ENCODE measurements at places on chromosomes 1 and 21. TPM values are rescaled to one million over a fixed set of nuclear protein-coding genes. Genes with fewer than 3 reads are reported as not detected.
A peak's percentile ranks its signal among the peaks of the same experiment; 100 is the strongest.

LCE1D gene
- not detected for total RNA-seq

DNA sequence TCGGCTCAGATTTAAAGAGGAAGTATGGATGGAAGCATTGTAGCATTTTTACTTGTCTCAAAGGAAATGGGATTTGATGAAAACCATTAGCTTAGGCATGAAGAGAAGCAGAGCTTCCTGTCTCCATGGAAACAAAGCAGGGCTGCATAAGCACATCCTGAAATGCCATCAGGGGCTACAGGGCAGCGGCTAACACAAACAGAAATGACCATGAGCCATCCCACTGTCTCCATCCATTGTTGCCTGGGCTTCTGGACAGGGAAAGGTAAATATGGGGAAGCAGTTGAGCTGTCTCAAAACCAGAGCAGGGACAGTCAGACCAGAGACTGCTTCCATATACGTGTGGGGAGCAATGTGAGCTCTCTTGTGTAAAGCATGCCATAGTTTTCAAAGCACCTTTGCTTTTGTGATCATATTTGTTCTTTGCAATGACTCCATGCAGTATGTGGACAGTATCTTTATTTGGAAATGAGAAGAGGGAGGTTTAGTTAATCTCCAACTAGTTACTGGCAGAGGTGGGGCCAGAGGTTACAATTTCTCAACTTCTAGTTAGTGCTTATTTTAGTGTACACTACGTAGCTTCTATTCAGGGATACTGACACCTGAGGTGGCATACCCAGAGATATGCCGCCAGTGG lies 176.1 kb downstream of the CACNA1E start:
- peak; percentile 16 for DNase-seq

DNA sequence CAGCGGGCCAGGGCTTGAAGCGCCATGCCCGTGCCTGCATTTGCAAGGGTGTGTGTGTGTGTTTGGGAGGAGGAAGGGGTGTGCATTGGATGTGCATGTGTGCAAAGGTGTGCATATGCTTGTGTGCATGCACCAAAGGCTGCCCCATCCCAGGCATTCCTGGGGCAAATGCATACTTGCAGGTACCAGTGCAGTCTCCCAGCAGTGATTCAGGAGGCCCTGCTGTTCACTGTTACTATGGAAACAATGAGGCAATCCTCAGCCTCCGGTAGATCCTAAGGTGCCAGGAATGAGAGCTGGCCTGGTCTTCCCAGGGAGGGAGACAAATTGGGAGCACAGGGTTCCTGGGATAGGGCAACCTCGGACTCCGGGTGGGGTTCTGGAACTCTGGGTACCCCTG lies 7.5 kb upstream of the FNDC5 start:
- DNase-seq, result no peak

GNG12 gene
- 256 TPM for total RNA-seq

OR2L8 gene
- 0.17 TPM for total RNA-seq

RFX5 gene
- 68.8 TPM for total RNA-seq

GRCh38 chr1:153028766-153029165 lies 2.2 kb upstream of the SPRR1B start:
- DNase-seq, result no peak

- peak; percentile 36 for DNase-seq
These were observed at the start of gene C2CD4D for GRCh38 chr1:151839457-151840403. Gene C2CD4D (minus strand): TSS chr1:151839820. CDS start chr1:151838989, 831 bp downstream.

FNBP1L gene
- total RNA-seq, result 82.4 TPM

ST6GALNAC3 gene
- total RNA-seq, result 44.9 TPM

DNA sequence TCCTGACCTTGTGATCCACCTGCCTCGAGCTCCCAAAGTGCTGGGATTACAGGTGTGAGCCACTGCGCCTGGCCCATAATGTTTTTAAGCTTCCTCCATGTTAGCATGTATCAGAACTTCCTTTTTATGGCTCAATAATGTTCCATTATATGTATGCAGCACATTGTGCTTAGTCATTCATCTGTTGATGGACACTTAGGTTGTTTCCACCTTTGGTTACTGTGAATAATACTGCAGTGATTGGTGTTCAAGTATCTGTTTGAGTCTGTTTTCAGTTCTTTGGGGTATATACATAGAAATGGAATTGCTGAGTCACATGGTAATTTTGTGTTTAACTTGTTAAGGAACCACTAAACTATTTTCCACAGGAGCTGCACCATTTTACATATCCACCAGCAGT lies 17.7 kb downstream of the CMPK1 start:
- DNase-seq, result peak; percentile 14

DNA sequence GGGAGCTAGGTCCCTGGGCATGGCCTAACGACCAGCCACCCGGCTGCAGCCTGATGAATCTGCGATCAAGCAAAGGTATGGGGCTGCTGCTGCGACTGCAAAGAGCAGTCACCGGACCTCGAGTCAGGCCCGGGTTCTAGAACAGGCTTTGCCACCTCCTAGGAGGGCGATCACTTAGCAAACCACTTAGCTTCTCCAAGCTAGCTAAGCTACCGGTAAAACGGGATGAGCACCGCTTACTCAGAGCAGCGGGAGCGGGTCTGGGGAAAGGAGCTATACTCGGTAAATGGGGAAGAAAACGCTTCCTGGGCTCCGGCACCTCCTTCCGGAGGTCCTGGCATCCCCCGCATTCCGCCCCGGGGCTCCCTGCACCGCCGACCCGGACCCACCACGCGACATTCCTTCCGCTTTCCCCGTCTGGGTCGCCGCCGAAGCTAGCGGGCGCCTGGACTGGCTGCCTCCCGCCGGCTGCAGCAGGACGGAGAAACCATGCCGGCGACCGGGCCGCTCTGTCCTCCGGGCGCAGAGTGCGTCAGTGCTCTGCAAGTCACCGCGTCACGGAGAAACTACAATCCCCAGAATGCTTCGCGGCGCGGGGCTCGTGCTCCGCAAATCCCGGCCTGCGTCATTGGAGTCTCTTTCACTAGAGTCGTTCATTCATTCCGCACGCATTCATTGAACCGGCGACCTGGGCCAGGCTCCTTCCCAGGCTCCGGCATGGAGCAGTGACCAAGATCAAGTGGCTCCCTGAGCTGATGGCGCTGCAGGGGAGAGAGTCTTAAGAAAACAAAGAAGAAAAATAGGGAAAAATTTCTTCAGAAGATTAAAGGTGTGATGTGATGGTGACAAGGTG lies at the start of gene LSM10:
Gene LSM10 (minus strand): TSS at position 531 of the 853 bp plus-strand sequence. CDS start 3,779 bp downstream, outside the sequence.
- DNase-seq, result peak; percentile 96

SPRR4 gene
- total RNA-seq, result not detected

- no peak for DNase-seq
These were observed 32.8 kb downstream of the DLGAP3 start for GRCh38 chr1:34896612-34897011.

- DNase-seq, result peak; percentile 69
These were observed 280.1 kb downstream of the PTPRC start for GRCh38 chr1:198918920-198919319.

DNA sequence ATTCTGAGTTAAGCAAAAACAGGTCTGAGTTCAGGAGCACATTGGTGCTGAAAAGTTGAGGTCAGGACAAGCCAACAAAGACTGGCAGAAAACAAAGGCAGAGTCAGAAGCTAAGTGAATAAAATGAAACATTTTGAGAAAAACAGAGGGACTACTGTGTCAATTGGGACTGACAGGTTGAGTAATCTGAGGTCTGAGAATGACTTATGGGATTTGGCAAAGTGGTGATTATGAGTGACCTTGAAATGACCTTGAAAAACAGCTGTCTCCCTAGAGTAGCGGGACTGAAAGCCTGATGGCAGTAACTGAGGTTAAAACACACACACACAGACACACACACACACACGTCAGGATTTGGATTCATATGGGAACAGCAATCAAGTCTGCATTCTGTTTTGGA lies 8.8 kb upstream of the COG2 start:
- no peak for DNase-seq

DNA sequence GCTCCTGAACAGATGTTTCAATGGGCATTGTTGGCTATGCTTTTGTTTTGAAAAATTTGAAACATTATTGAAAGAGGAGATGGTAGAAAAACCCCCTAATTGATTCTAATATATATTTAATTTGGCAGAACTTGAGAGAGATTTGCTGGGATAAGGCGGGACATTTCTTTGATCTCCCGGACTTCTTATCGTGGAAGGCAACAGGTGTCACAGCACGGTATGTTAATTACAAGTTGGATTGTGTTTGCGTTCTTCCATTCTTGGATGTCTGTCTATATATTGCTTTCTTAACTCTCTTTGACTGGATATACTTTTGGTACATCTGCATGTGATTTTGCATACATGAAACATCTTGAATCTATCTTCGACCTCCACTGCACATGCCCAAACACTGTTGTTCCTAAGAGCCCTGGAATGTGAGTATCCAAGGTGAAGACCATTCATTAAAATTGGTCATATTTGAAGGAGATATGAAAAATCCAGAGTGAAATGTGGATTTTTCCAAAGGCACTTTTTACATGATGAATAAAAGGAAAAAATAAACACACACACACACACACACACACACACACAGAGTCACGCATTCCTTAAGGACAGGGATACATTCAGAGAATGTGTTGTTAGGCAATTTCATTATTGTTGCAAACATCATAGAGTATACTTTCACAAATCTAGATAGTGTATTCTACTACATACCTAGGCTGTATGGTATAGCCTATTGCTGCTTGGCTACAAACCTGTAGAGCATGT lies 81.9 kb downstream of the FGGY start:
- DNase-seq, result no peak

KHDC4 gene
- total RNA-seq, result 32.8 TPM

- peak; percentile 83 for DNase-seq
These were observed 46.5 kb downstream of the NCF2 start for GRCh38 chr1:183543619-183544204.

FCRLA gene
- 0.17 TPM for total RNA-seq

GRCh38 chr1:114298008-114298407 lies 144.3 kb upstream of the SYT6 start:
- DNase-seq, result no peak

CFAP74 gene
- total RNA-seq, result not detected

GRCh38 chr1:63774617-63775417 lies 1.0 kb downstream of the ROR1 start:
- DNase-seq, result peak; percentile 56

- no peak for DNase-seq
These were observed 5.0 kb downstream of the GCLM start for GRCh38 chr1:93904228-93904627.

- no peak for DNase-seq
These were observed 211.1 kb downstream of the MRPL39 start for GRCh38 chr21:25396135-25396711.

DNA sequence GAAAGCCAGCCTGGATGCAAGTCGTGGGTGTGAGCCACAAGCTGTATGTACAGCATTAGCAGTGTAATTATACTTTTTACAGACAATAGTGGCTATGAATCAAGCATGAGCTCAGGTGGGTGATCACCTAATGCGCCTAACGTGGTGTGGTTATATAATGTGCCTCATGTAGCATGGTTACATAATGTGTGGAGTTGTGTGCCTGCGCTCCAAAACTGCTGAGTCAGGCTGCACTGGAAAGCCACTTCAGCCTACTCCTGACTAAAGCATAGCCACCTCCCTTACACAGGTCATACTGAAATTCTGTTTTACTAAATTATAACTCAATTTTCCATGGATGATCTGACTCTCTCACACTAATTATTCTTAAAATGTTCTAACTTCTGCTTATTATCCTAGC lies 69.8 kb downstream of the KCNT2 start:
- no peak for DNase-seq

DNA sequence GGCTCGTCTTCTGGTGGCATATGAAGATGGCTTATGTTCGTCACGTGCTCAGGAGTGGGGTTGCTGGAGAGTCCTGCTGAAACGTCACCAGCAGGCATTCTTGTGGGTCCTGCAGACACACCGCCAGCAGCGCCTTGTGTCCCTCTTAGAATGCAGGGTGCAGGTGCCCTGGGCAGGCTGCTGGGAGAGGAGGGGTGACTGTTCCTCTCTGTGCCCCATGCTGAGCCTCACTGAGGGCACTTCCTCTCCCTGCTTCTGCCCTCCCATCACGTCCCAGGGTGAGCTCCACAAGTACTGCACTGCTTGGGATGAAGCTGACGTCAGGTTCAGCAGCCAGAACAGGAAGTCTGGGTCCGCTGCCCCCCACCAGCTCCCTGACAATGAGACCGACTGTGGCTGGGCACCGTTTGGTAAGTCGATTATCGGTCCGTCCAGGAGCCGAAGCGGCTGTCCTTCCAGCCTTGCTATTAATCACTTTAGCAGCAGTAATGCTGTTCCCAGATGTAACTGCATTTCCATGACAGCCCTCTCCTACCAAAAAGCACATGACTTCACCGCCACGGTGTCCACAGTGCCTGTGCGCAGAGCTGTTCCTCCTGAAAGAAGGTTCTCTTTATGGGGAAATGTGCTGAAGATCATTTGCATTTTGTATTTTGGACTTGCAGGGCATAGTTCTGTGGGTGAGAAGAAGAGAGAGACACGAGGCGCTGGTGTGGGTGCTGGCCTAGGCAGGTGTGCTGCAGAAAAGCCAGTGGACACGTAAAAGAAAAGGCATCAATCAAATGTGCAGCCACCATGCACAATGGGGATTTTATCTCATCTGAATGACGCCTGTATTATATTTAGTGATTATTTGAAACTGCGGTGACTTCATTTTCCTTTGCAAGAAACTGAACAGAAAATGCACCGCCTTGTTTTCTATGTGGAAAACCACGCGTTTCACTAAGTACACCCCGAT lies 21.0 kb downstream of the SLC37A1 start:
- peak; percentile 18 for DNase-seq

DNA sequence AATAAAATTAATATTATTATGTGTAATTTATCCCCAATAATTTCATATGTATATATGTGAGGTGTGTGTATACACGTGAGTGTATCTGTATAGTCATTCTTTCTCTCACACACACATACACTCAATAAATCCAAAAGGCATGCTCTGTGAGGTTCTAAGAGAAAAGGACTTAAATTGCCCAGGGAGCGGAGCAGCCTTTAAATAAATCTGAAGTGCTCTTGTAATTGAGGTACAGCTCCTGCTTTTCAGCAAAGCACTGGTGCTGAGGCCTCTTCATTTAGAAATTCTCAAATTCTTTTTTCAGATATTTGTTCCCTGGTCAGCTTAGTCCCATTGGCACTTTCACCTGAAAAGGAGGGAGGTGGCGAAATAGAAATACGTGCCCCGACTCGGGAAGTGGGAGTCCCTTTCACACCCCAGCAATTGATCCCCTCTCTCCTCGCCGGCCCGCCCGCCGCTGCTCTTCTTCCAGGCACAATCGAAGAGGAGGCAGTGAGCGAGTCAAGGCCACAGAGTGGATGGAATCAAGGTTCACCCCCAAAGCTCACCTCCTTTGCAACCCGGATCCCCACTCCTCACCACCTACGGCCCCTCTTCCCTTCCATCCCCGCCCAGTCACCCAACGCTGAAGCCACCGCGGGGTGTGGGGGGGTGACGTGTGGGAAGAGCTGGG lies 944 bp downstream of the PLPPR5 start:
- DNase-seq, result no peak

CELA2A gene
- not detected for total RNA-seq

DNA sequence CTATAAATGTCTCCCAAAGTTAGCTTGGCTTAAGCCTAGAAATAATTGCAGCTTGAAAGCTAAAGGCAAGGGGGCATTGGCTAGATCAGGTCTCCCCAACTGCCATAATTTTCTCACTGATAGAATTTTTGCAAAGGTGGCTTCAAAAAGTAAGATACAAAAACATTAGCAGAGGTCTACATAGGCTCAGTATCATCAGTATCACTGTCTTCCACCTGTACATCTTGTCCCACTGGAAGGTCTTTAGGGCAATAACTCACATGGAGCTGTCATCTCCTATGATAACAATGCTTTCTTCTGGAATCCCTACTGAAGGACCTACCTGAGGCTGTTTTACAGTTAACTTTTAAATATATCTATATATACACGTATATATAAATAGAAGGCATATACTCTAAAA lies 14.9 kb downstream of the OSBPL9 start:
- DNase-seq, result no peak

GRCh38 chr21:31416465-31416864 lies 72.4 kb upstream of the TIAM1 start:
- no peak for DNase-seq

GRCh38 chr1:21926814-21927532 lies 10.1 kb downstream of the HSPG2 start:
- DNase-seq, result peak; percentile 23

All from dermis blood vessel endothelial cell (primary cell).